Prostate gland (tissue), 2 donors: ENCODE measurements at places on chromosomes 3 and 15.

GRCh38 chr15:100298257-100298656 lies 43.5 kb downstream of the ADAMTS17 start:
- no peaks in the 10 kb centered on the region for H3K36me3 ChIP-seq
- H3K27me3 ChIP-seq, result no peaks in the 10 kb centered on the region
- no peak overlapping the region for H3K4me3 ChIP-seq

DNA sequence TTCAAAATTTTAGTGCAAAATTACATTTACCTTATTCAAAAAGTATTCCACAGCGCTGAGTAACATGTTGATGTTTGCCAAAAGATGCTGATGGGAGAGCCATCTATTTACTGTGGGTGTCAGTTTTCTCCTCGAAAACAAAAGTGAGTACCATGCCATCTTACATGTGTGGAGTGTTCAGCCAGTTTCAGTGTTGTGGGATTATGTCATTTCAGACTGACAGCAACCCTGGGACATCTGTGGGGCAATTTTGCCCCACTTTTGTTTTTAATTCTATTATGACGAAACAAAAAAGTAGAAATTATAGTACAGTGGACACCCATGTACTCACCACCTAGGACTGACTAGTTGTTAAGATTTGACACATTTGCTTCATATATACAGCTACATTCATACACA lies 19.6 kb downstream of the SLCO3A1 start:
- H3K27me3 ChIP-seq, result no peaks in the 10 kb centered on the region
- no peak overlapping the region for H3K4me3 ChIP-seq
- no peak for DNase-seq
- no peaks in the 10 kb centered on the region for H3K4me1 ChIP-seq
- H3K36me3 ChIP-seq, result no peaks in the 10 kb centered on the region
- H3K27ac ChIP-seq, result no peak overlapping the region

- H3K27me3 ChIP-seq, result no peaks in the 10 kb centered on the region
- no peak overlapping the region for H3K4me3 ChIP-seq
- DNase-seq, result no peak
- no peak overlapping the region for H3K27ac ChIP-seq
- H3K4me1 ChIP-seq, result no peaks in the 10 kb centered on the region
Observed at GRCh38 chr3:73212683-73213082, 151.2 kb downstream of the EBLN2 start.

GRCh38 chr3:65259946-65260345 lies 572.1 kb upstream of the ADAMTS9 start:
- H3K4me3 ChIP-seq, result no peak overlapping the region
- DNase-seq, result no peak
- H3K36me3 ChIP-seq, result no peaks in the 10 kb centered on the region
- no peaks in the 10 kb centered on the region for H3K27me3 ChIP-seq
- H3K27ac ChIP-seq, result no peak overlapping the region

DNA sequence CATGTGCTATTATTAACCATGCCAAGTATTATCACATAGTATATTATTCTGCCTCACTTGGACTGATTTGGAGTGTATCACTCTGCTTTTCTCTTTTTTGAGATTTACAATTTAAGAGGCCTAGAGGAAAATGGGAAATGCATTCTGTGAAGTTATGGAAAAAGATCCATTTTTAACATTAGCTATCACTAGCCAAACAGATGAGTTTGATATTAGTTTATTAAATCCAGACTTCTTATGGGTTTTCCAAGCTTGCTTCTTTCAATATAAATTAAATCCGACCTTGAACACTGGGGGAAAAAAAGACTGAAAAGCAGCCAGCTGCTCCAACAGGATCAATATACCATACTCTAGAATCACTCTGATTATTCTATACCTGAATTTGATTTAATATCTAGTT lies 30.1 kb upstream of the PLOD2 start:
- H3K36me3 ChIP-seq, result no peaks in the 10 kb centered on the region
- DNase-seq, result no peak
- H3K27ac ChIP-seq, result no peak overlapping the region
- H3K4me3 ChIP-seq, result no peak overlapping the region
- H3K27me3 ChIP-seq, result no peaks in the 10 kb centered on the region

- no peak overlapping the region for H3K27ac ChIP-seq
- H3K4me3 ChIP-seq, result no peak overlapping the region
- no peaks in the 10 kb centered on the region for H3K36me3 ChIP-seq
- no peaks in the 10 kb centered on the region for H3K27me3 ChIP-seq
- no peaks in the 10 kb centered on the region for H3K4me1 ChIP-seq
- DNase-seq, result no peak
Observed at GRCh38 chr3:182501856-182502255, 291.4 kb upstream of the ATP11B start.

- H3K27me3 ChIP-seq, result no peaks in the 10 kb centered on the region
- peaks cover 5% of the 10 kb centered on the region for H3K4me1 ChIP-seq
- H3K27ac ChIP-seq, result no peak overlapping the region
- H3K4me3 ChIP-seq, result no peak overlapping the region
- H3K36me3 ChIP-seq, result no peaks in the 10 kb centered on the region
- DNase-seq, result no peak
Observed at GRCh38 chr3:47152578-47152977, 11.3 kb downstream of the SETD2 start.

- H3K4me3 ChIP-seq, result no peak overlapping the region
- H3K36me3 ChIP-seq, result no peaks in the 10 kb centered on the region
- no peaks in the 10 kb centered on the region for H3K27me3 ChIP-seq
- peaks cover 7% of the 10 kb centered on the region for H3K4me1 ChIP-seq
Observed at GRCh38 chr3:11850003-11850402, 3.3 kb upstream of the TAMM41 start.

DNA sequence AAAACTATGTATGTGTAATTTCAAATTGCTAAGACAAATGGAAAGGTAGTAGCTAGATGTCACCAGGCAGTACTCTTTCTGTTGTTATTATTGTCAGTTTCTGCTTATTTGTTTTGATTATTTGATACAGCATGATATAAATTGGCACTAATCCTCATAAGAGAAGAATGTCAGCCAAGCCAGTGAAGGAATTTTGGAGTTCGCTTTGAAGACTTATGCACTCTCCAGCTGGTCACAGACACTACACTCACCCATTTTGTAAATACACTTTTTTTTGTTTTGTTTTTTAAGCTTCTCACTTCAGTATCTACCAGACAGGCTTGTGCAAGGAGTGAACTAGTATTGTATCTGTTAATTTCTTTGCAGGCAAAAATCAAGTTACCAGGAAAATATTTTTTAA lies 180.2 kb upstream of the TTC14 start:
- H3K4me1 ChIP-seq, result no peaks in the 10 kb centered on the region
- no peak overlapping the region for H3K4me3 ChIP-seq
- no peaks in the 10 kb centered on the region for H3K27me3 ChIP-seq
- no peak overlapping the region for H3K27ac ChIP-seq
- no peaks in the 10 kb centered on the region for H3K36me3 ChIP-seq

DNA sequence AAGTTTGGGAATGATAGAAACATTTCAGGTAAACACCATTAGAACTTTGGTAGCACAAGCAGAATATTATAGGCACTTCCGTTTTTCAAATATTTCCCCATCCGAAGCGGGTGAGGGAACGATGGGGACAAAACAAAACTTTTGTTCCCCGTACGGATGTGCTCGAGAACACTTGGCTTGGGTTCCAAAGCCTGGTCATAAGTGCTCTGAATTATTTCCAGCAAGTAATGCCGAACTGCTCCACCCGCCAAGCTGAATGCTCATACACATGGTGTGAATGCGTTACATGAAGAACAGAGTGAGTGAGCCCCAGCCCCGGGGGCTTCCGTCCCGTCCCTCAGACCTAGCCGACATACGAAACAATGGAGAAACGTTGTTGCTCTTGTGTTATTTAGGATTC lies 438.2 kb upstream of the ARRDC4 start:
- H3K27me3 ChIP-seq, result no peaks in the 10 kb centered on the region
- H3K36me3 ChIP-seq, result no peaks in the 10 kb centered on the region
- no peak overlapping the region for H3K4me3 ChIP-seq
- no peaks in the 10 kb centered on the region for H3K4me1 ChIP-seq
- DNase-seq, result no peak

- no peaks in the 10 kb centered on the region for H3K27me3 ChIP-seq
- DNase-seq, result no peak
- H3K4me3 ChIP-seq, result no peak overlapping the region
- no peaks in the 10 kb centered on the region for H3K36me3 ChIP-seq
- no peaks in the 10 kb centered on the region for H3K4me1 ChIP-seq
Observed at GRCh38 chr3:125431391-125431790, 56.3 kb upstream of the ZNF148 start.

- H3K36me3 ChIP-seq, result no peaks in the 10 kb centered on the region
- H3K27me3 ChIP-seq, result no peaks in the 10 kb centered on the region
- no peaks in the 10 kb centered on the region for H3K4me1 ChIP-seq
- DNase-seq, result no peak
- no peak overlapping the region for H3K27ac ChIP-seq
Observed at GRCh38 chr3:128804017-128804810, 75.2 kb upstream of the ACAD9 start.

- peak; percentile 21 for DNase-seq
- no peak overlapping the region for H3K27ac ChIP-seq
- H3K27me3 ChIP-seq, result no peaks in the 10 kb centered on the region
- H3K4me3 ChIP-seq, result no peak overlapping the region
Observed at GRCh38 chr3:125129512-125129997, 73.8 kb upstream of the HEG1 start.

- no peaks in the 10 kb centered on the region for H3K27me3 ChIP-seq
- peak overlapping the region; percentile 47 for H3K27ac ChIP-seq
- H3K36me3 ChIP-seq, result no peaks in the 10 kb centered on the region
Observed at GRCh38 chr3:139291276-139292051, 52.4 kb upstream of the MRPS22 start.

- no peak overlapping the region for H3K27ac ChIP-seq
- H3K4me1 ChIP-seq, result no peaks in the 10 kb centered on the region
- no peaks in the 10 kb centered on the region for H3K36me3 ChIP-seq
- H3K27me3 ChIP-seq, result no peaks in the 10 kb centered on the region
Observed at GRCh38 chr3:1513662-1514061, 420.8 kb downstream of the CNTN6 start.

GRCh38 chr15:90270502-90271150 lies 5.2 kb downstream of the NGRN start:
- DNase-seq, result no peak
- no peaks in the 10 kb centered on the region for H3K27me3 ChIP-seq
- H3K27ac ChIP-seq, result no peak overlapping the region
- no peak overlapping the region for H3K4me3 ChIP-seq
- H3K36me3 ChIP-seq, result peaks cover 4% of the 10 kb centered on the region
- H3K4me1 ChIP-seq, result peaks cover 13% of the 10 kb centered on the region

- no peak overlapping the region for H3K27ac ChIP-seq
- no peaks in the 10 kb centered on the region for H3K36me3 ChIP-seq
- H3K4me3 ChIP-seq, result no peak overlapping the region
- H3K4me1 ChIP-seq, result no peaks in the 10 kb centered on the region
- DNase-seq, result no peak
Observed at GRCh38 chr3:108462899-108463298, 47.5 kb downstream of the MYH15 start.

DNA sequence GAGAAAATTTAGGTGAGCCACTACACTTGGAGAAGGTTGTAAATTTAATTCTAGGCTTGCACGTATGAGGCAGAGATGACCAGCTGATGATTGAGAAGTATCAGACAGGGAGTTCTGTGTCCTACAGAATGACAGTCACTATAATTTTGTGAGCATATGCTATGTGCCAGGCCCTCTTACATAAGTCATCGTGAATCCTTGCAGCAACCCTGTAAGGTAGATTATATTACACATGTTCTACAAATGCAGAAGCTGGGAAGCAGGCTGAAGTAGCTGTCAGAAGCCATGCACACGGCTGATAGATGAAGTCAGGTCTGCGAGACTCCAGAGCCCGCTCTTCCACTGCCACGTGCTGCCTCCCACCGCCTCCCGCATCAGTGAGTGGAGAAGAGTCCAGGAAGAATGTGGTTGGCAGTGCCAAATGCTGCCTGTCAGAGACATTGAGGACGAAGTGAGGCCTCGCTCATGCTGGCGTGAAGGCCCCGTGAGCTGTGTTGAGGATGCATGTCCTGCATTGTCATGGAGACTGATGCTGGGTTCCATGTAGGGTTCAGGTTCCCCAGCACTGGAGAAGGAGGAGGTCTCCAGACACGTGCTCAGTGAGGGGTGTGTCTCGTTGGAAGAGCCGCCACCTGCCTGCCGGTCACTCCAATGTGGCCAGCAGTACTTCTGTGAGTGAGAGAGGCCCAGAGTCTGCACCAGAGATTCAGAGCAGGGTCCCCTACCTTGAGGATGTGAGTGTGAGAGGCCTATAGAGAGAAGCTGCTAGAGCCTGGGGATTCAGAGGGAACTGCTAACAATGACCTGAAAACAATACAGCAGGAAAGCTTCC lies 123.3 kb upstream of the PLXNA1 start:
- DNase-seq, result no peak
- no peak overlapping the region for H3K27ac ChIP-seq
- no peaks in the 10 kb centered on the region for H3K27me3 ChIP-seq
- no peaks in the 10 kb centered on the region for H3K36me3 ChIP-seq
